T-cell (primary cell): ENCODE measurements at places on chromosomes 6 and 20. TPM values are rescaled to one million over a fixed set of nuclear protein-coding genes. Genes with fewer than 3 reads are reported as not detected.

DNA sequence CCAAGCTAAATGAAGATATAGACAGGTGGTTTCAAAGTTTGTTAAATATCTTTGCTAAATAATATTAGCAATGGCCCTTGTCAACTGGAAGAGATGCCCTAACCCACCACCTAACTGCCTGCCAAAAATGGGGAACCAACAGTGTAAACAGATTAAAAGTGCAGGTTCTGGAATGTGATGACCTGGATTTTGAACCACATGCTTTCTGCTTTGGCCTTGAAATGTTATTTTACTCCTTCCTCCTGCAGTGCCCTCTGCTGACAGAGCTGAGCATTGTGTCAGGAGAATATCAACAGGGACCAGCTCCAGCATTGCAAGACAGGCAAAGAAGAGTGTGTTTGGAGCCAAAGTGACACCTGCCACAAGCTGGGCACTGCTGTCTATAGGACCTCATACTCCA, 226.6 kb downstream of the MYLK4 start:
- no peaks in the 10 kb centered on the region for H3K36me3 ChIP-seq
- H3K27ac ChIP-seq: no peak overlapping the region
- no peak for DNase-seq
- H3K27me3 ChIP-seq: peaks cover 12% of the 10 kb centered on the region

RAET1G gene
- not detected for total RNA-seq

SLC17A3 gene
- total RNA-seq: 0.76 TPM

DNA sequence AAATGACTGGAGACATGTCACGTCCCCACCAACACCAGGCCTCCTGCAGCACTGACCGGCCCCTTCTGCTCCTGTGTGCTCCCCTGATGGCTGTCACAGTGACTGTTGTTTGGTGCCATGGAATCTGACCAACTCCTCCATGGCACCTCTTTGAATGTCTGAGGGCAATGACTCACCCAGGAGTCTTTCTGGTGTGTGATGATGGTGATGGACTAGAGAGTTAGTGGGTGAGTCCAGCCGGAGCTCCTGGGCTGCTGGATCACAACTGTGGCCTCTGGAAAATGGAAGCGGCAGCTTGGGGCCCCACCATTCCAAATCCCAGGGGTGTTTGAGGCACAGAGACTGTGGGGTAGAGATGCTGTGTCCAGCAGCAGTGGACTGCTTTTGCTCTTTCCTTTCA, 133.3 kb downstream of the TFAP2C start:
- H3K4me1 ChIP-seq: no peaks in the 10 kb centered on the region
- H3K36me3 ChIP-seq: no peaks in the 10 kb centered on the region
- H3K27ac ChIP-seq: no peak overlapping the region
- DNase-seq: no peak
- H3K27me3 ChIP-seq: peaks cover 7% of the 10 kb centered on the region

OR2H1 gene
- total RNA-seq: not detected

GRCh38 chr6:33837971-33838665, 34.3 kb upstream of the MLN start:
- no peaks in the 10 kb centered on the region for H3K4me1 ChIP-seq
- H3K27ac ChIP-seq: no peak overlapping the region
- H3K36me3 ChIP-seq: no peaks in the 10 kb centered on the region
- H3K4me3 ChIP-seq: no peak overlapping the region
- H3K27me3 ChIP-seq: no peaks in the 10 kb centered on the region

- no peaks in the 10 kb centered on the region for H3K27me3 ChIP-seq
- peaks cover 12% of the 10 kb centered on the region for H3K4me1 ChIP-seq
- no peak overlapping the region for H3K27ac ChIP-seq
- H3K4me3 ChIP-seq: no peak overlapping the region
- no peak for DNase-seq
- no peaks in the 10 kb centered on the region for H3K36me3 ChIP-seq
Observed at GRCh38 chr6:107800564-107801164, 23.4 kb downstream of the SCML4 start.

LINC00237 gene
- total RNA-seq: not detected

ENPP1 gene
- 0.18 TPM for total RNA-seq

DNA sequence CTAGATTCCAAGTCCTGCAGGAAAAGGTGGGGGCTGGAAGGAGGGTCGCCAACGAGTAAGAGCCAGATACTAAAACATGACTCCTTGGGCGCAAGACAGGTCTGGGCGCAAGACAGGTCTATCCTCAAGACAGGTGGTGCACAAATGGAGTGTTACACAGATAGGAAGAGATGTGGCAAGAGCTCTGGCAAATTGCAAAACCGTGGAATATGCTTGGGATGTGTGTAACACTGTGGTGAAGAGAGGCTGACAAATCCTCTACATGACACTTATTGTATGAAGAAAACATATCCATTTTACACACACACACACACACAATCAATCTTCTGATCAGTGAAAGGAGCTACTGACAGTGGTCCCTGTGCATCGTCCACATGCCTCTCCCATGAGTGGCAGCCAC, 77.6 kb downstream of the TBC1D7 start:
- H3K27me3 ChIP-seq: no peaks in the 10 kb centered on the region
- H3K4me3 ChIP-seq: no peak overlapping the region
- H3K27ac ChIP-seq: no peak overlapping the region
- no peaks in the 10 kb centered on the region for H3K4me1 ChIP-seq
- no peaks in the 10 kb centered on the region for H3K36me3 ChIP-seq

FNDC11 gene
- total RNA-seq: 0.38 TPM

DNA sequence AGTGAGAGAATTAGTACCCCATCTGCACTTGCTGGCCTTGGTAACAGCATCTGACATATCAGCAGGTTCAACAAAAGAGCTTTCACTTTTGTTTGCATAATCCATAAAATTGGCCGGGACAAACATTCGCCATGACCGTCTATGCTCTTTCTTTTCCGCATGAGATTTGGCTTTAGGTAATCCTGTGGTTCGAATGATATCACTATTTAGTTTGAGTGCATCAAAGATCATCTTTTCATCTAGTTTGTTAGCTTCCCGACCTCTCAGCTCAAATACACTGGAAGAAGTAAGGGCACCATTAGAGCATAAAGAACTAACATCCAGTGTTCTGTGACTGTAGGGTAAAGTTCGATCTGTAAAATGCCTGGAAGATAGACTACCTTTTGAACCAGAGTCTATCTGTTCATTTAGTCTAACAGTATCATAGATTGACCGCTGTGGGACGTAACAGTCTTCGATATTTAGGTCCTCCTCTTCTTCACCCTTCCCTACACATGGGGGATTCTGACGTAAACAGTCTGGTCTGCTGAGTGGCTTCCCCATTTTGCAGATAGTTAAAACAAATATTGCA, 101.6 kb downstream of the DST start:
- H3K36me3 ChIP-seq: no peaks in the 10 kb centered on the region
- H3K27ac ChIP-seq: no peak overlapping the region
- no peak overlapping the region for H3K4me3 ChIP-seq
- H3K27me3 ChIP-seq: no peaks in the 10 kb centered on the region
- H3K4me1 ChIP-seq: peaks cover 4% of the 10 kb centered on the region

DNA sequence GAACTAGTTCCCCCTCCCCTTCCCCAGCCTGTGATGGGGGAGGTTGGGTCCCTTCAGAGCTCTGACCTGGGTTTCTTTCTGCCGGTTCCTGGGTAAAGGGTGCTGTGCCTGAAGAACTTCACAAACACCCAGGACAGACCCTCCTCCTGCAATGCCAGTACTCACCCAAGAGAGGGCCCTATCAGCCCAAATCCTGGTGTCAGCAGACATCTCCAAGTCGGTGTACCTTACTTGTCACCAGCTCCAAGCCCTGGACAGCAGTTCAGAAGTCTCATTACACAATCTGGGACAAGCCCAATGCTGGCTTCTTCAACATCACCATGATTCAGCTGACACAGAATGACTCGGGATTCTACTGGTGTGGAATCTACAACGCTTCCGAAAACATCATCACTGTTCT, 467 bp downstream of the TREML4 start:
- peaks cover 21% of the 10 kb centered on the region for H3K27me3 ChIP-seq
- H3K4me1 ChIP-seq: no peaks in the 10 kb centered on the region
- H3K4me3 ChIP-seq: no peak overlapping the region
- no peaks in the 10 kb centered on the region for H3K36me3 ChIP-seq
- no peak overlapping the region for H3K27ac ChIP-seq

DNA sequence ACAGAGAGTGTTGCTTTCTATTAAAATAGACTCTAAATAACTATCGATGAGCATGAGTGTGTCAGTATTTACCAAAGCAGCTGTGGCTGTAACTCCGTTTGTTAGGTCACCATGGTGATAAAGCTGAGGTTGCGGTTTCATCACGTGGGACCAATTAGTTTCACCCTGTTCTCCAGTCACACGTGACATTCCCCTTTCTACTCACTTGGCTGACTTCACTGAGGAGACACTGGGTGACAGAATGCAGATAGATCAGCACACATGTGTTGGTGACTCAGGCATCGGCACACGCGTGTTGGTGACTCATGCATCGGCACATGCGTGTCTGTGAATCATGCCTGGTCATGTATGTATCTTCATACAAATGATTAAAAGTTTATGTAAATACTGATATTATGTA, 285.4 kb downstream of the THBS2 start:
- H3K27me3 ChIP-seq: peaks cover 7% of the 10 kb centered on the region
- H3K36me3 ChIP-seq: no peaks in the 10 kb centered on the region
- DNase-seq: peak; percentile 48
- H3K4me1 ChIP-seq: no peaks in the 10 kb centered on the region

CLVS2 gene
- total RNA-seq: not detected

GRCh38 chr6:187210-187861, 105.0 kb upstream of the DUSP22 start:
- no peak overlapping the region for H3K4me3 ChIP-seq
- H3K27me3 ChIP-seq: peaks cover 3% of the 10 kb centered on the region
- no peaks in the 10 kb centered on the region for H3K36me3 ChIP-seq
- H3K27ac ChIP-seq: no peak overlapping the region

- no peaks in the 10 kb centered on the region for H3K36me3 ChIP-seq
- H3K4me3 ChIP-seq: no peak overlapping the region
- no peak for DNase-seq
- no peak overlapping the region for H3K27ac ChIP-seq
Observed at GRCh38 chr6:81786150-81786549, 33.7 kb upstream of the TENT5A start.

- H3K27me3 ChIP-seq: no peaks in the 10 kb centered on the region
- peaks cover 3% of the 10 kb centered on the region for H3K4me1 ChIP-seq
- DNase-seq: no peak
- no peak overlapping the region for H3K4me3 ChIP-seq
- peak overlapping the region; percentile 26 for H3K27ac ChIP-seq
Observed at GRCh38 chr6:119147101-119148053, 68.9 kb upstream of the FAM184A start.

GRCh38 chr6:138752017-138752416, 21.6 kb upstream of the CCDC28A start:
- H3K36me3 ChIP-seq: no peaks in the 10 kb centered on the region
- no peak overlapping the region for H3K4me3 ChIP-seq
- no peak overlapping the region for H3K27ac ChIP-seq
- no peaks in the 10 kb centered on the region for H3K27me3 ChIP-seq
- no peaks in the 10 kb centered on the region for H3K4me1 ChIP-seq

- H3K4me1 ChIP-seq: no peaks in the 10 kb centered on the region
- no peaks in the 10 kb centered on the region for H3K36me3 ChIP-seq
- no peaks in the 10 kb centered on the region for H3K27me3 ChIP-seq
- DNase-seq: no peak
Observed at GRCh38 chr6:127177030-127177922, 58.8 kb downstream of the RSPO3 start.

- no peak overlapping the region for H3K27ac ChIP-seq
- H3K4me1 ChIP-seq: no peaks in the 10 kb centered on the region
- no peak overlapping the region for H3K4me3 ChIP-seq
Observed at GRCh38 chr6:114315831-114316595, 26.8 kb downstream of the HS3ST5 start.

GRCh38 chr20:43446361-43446879, 11.3 kb upstream of the SRSF6 start:
- H3K36me3 ChIP-seq: no peaks in the 10 kb centered on the region
- H3K27me3 ChIP-seq: peaks cover 59% of the 10 kb centered on the region
- H3K4me1 ChIP-seq: no peaks in the 10 kb centered on the region
- no peak for DNase-seq
- no peak overlapping the region for H3K4me3 ChIP-seq

HAO1 gene
- not detected for total RNA-seq

MICA gene
- 14.9 TPM for total RNA-seq

TNFRSF6B gene
- total RNA-seq: 1.2 TPM

DNA sequence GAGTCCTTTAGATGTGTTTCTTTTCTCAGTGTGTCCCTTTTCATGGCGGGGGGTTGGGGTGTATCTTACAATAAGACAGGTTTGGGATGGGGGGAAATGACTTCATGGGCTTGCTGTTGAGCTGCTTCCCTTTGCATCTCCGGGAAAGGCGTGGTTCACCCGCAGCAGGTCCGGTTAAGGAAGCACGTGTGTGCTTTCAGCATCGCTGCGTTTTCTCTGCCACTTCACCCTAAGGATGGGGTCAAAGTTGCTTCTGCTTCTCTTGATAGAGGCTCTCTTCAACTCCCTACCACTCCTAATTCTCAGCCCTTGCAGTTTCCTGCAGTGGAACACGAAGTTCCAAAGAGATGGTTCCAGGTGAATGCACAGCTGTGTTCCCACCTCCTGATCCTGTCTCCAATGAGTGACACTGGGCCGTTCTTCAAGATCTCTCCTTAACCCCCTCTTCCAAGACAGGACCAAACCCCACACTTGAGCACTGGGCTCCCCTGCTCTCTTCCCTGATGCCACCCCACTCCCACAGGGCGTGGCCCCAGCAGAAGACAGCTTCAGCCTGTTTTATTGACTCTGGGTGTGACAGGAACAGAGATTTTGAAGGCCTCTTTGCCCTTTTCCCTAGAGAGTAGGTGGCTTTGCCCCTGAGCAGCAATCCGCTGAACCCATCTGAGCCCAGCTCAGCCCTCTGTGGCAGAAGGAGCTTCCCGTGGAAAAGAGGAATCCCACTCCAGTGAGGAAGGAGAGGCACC, 85.2 kb downstream of the PLEKHG1 start:
- no peak overlapping the region for H3K4me3 ChIP-seq
- no peak overlapping the region for H3K27ac ChIP-seq
- DNase-seq: no peak
- no peaks in the 10 kb centered on the region for H3K27me3 ChIP-seq

DNA sequence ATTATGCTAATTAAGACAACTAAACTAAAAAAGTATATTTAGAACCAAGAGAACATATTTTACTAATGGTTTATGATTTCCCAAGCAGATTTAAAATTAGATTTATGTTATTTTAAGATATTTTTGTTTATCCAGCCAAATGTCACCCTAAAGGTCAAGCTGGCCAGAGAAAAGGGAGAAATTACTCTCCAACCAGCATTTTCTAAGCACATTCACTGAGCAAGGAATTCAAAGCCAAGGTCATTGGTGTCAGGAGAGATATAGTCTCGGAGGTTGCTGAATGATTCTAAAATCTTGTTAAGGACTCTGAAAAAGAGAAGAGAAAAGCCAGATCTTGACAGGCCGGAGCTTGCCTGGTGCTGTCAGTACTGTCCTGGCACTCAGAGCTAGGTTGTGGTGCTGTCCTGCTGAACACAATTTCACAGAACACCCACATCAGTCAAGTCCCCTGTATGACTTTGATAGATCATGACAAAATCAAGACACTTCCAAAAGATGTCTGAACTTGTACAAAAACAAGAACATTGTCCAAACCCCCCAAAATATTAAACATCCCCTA, 222.3 kb upstream of the SMLR1 start:
- H3K27ac ChIP-seq: no peak overlapping the region
- H3K36me3 ChIP-seq: no peaks in the 10 kb centered on the region
- H3K27me3 ChIP-seq: no peaks in the 10 kb centered on the region
- H3K4me3 ChIP-seq: no peak overlapping the region
- H3K4me1 ChIP-seq: peaks cover 3% of the 10 kb centered on the region
- DNase-seq: no peak

GRIK2 gene
- total RNA-seq: 0.15 TPM
